DMS79 treated with DMSO at 0.1 percent for 48 hours (cell line): ENCODE measurements at places on chromosomes 5 and 9.

GRCh38 chr5:162187371-162187770, 119.8 kb downstream of the GABRG2 start:
- DNase-seq: no peak

DNA sequence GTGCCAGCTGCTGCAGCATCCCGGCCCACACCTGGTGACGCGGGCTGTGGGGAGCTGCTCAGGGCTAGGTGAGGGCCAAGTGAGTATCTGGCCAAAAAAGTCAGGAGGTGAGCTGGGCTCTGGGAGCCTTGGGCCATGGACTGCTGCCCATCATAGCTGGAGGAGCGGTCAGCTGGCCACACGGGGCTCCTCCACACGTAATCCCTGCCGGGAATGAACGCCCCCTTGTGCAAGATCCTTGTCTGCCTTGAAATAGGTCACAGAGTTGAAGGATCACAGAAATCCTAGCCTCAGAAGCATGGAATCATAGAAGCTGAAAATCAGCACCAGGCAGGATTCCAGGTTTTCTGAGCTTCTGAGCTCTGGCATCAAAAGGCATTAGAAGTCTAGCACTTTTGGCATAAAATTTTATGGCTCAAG, 16.8 kb upstream of the COL27A1 start:
- no peak for DNase-seq

GRCh38 chr5:102589661-102590060, 90.9 kb upstream of the SLCO6A1 start:
- DNase-seq: no peak

DNA sequence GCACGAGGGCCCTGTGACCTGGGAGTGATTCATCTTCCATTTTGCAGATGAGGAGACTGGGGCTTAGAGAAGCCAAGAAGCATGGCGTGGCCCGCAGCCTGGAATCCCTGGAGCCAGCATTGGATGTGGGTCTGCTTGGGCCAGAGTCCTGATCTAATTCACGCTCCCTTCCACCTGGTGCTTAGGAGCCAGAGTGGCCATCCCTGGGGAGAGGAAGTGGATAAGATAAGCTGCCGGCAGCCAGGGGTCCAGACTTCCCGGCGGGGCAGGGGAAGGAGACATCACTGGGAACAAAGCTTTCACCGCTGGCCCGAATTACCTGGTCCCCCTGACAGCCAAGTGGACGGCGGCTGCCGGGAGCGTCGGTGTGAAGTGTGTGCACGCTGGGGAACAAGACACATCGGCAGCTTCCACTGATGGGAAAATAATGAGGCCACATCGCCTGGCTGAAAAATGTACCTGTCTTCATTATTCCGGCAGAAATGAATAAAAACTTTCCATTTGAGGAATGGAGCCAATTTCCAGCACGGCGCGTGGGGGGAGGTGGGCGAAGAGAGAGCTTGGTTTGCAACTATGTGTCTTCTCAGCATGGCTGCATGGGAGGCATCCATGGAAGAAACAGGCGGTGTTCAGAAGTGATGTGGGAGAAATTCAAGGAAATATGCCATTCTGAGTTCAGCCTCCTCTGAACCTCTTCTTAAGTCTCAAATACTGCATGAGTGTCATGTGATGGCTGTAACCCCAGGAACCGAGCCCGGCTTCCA, 78.5 kb downstream of the OLFM1 start:
- no peak for DNase-seq

GRCh38 chr9:75414371-75415160, 326.3 kb downstream of the OSTF1 start:
- DNase-seq: no peak

DNA sequence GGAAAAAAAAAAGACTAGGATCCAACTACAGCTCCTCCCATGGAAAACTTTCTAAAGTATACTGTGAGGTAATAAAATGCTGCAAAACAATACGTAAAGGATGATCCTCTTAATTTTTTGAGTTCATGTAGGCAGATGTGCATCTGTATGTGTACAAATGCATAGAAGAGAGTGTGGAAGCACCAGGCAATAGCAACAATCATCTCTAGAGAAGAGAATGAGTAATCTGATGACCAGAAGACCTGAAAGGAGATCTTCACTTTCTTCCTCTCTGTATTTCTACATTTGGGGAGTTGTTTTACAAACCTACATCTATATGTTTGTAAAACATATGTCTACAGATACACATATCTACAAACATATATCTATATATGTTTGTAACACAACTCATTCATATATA, 29.3 kb upstream of the SPDL1 start:
- DNase-seq: no peak

- DNase-seq: no peak
Measured at GRCh38 chr5:43874772-43875171, 271.8 kb downstream of the NNT start.

DNA sequence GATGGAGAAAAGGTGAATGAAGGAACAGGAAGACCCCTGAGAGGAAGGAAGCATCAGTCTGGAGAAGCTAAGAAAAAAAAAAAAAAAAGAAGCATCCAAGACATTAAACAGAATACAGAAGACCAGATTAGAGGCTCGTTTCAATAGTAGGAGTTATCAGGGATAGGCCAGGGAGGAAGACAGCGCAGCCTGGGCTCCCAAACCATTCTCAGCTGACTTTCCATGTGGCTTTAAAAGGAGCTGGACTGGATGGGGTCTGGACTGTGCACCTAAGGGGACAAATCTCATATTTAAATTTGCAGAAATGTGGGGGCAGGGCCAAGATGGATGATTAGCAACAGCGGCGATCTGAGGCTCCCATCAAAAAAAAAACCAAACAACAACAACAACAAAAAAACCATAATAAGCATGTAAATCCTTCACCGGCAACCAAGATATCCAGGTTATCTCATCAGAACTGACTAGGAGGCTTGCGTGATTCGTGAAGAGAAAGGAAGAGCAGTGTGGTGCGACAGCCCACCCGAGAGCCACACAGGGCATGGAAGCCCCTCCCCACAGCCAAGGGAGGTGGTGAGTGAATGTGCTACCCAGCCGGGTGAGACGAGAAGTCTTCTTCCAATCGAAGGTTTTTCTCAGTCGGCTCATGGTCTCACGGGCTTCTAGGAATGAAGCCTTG, 114.9 kb upstream of the ADAMTS16 start:
- DNase-seq: no peak

DNA sequence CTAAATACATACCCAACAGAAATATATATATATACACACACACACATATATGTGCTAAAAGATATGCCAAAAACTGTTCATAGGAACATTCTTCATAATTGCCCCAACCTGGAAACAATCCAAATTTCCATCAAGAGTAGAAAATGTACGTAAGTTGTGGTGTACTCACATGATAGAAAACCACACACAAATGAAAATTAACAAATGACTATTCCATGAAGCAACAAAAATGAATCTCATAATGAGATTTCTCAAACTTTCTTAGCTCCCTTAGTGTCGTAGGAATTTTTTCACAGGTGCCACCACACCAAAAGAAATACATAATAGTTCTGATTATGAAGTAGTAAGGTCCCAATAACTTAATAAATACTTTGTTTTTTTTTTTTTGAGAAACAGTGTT, 7.8 kb downstream of the ATP10B start:
- DNase-seq: no peak

DNA sequence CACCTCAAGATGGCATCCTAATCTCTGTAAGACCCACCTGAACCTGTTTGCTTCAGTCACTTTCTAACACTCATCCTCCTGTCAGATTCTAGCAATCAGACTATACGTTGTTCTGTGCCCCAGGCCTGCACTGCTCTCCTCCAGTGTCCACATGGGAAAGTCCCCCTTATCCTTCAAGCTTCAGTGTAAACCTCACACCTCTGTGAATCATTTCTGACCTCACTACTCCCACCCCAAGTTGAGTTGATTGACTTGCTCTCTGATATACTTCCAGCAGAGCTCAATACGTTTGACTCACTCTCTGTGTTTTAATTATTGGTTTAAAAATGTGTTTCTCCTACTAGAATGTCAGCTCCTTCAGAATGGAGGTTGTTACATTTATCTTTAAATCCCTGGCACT, 240.2 kb downstream of the FBXL17 start:
- no peak for DNase-seq

GRCh38 chr5:127031863-127032232, 1.5 kb upstream of the MARCHF3 start:
- no peak for DNase-seq

- no peak for DNase-seq
Measured at GRCh38 chr5:43421450-43422133, 9.4 kb upstream of the CCL28 start.

- DNase-seq: no peak
Measured at GRCh38 chr9:16369427-16369826, 501.0 kb downstream of the BNC2 start.

GRCh38 chr9:14348373-14349145, 34.6 kb upstream of the NFIB start:
- no peak for DNase-seq

DNA sequence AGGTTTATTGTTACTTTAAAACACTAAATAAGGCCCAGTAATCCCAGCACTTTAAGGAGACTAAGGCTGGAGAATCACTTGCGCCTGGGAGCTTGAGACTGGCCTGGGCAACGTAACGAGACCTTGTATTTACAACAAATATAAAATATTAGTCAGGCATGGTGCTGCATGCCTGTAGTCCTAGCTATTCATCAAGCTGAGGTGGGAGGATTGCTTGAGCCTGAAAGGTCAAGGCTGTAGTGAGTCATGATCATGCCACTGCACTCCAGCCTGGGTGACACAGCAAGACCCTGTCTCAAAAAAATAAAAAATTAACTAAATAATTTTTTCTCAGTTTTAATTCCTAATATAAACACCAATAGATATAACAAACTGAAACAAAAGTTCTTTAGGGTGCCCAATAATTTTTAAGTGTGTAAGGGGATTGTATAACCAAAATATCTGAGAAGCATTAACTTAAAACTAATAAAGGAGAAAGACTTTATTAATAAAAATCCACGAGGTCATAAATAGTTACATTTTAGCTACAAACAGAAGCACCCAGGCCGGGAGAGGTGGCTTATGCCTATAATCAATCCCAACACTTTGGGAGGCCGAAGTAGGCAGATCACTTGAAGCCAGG, 32.7 kb downstream of the FAM13B start:
- DNase-seq: no peak

GRCh38 chr5:59891962-59892643, 1.4 kb downstream of the PDE4D start:
- no peak for DNase-seq

DNA sequence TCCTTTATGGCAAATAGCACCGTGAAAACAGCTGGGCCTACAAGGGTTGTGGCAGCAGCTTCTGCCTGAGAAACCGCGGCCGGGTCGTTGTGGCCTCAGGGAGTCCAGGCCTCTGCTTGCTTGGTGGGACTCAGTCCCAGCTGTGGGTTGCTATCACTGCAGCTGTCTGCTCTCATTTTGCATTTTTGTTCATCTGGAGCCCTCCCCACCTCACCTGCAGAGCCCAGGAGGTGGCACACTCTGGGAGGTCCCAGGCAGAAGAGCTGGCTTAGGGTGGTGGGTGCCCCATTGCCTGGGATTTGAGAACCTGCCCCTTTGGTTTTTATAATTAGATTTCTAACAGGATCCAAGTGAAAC, 138.4 kb downstream of the GADD45G start:
- DNase-seq: no peak

DNA sequence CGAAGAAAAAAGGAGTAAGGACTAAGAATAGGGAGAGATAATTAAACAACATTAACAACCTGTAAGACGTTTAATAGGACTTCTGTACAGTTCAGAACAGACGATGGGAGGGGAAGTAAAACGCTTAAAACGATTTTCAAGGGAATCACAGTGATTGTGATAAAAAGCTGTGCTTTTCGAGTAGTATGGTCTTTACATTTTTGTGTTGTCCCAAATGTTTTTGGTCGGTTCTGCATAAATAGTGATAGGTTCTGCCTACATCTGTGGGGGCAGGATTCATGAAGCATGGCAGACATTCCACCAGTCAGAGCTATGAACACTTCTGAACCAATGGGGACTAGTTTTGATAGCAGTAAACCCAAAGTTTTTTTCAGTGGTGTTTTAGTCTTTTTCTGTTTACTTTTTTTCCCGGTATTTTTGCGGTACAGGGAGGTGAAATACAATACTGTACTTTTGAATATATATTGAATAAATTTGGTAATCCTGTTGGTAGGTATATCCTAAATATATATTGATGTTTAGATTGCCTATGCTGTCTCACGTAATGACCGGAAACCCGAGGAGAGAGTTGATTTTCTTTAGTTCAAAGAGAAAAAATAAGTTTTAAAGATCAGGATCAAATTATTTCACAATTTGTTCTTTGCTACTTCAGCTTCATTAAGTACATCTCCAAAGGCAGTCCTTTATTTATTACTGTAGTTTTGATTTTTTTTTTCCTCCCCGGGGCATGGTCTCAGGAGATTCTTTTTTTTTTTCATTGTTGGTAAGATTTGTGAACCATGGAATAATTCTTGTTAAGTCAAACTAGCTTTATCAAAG, 1.3 kb downstream of the ERBIN start:
- no peak for DNase-seq

DNA sequence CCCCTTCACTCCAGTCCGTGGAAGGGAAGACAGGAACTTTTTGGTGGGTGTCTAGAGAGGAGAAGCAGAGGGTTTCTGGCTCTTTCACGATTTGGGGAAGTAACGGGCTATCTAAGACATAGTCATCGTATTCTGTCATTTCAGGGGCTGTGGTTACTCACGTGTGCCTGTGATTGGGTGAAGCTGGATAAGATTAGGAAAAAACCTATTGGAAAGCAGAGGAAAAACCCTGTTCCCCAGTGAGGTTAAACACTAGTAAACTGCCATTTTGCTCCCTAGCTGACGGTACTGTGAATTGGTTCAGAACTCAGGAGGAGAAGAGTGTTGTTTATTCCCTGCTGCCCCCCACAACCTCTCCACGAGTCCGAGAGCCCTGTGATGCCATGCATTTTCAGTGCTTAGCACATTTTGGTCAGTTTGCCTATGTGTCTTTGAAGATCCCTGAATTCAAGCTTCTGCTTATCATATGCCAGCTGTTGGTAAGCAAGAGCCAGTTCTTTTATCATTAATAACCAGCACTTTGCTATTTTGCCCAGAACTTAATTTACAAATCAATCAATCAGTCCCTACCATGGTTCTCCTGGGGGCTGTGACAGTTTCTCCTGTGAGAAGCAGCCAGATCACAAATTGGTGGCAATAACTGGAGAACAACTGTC, 45.1 kb upstream of the ROR2 start:
- no peak for DNase-seq

DNA sequence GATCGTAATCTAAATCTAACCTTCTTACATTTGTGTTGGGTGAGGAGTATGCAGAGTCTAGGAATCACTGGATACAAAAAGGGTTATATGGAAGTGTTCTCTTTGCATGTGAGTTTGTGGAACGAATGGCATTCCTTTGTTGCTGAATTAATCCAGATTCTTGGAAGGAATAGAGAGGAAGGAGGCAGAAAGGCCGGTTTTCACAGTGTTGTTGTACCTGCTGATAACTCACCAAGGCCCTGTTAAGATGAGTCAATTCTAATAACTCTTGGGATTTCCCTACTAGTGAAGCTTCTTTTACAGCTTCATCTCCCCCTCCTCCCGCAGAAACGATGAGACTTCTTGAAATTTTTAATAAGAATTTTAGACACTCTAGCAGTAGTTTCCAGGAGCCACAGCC, 84.0 kb downstream of the ZSWIM6 start:
- DNase-seq: no peak
